NCI-H345 (cell line): ENCODE measurements at places on chromosomes 4 and X.

- no peak for DNase-seq
These were observed 1.3 kb downstream of the NOP14 start for GRCh38 chr4:2961811-2962441.

GRCh38 chr4:120034913-120035312 is 31.7 kb downstream of the MAD2L1 start:
- DNase-seq = no peak

- no peak for DNase-seq
These were observed 65.0 kb upstream of the DDX60 start for GRCh38 chr4:168383510-168383909.

DNA sequence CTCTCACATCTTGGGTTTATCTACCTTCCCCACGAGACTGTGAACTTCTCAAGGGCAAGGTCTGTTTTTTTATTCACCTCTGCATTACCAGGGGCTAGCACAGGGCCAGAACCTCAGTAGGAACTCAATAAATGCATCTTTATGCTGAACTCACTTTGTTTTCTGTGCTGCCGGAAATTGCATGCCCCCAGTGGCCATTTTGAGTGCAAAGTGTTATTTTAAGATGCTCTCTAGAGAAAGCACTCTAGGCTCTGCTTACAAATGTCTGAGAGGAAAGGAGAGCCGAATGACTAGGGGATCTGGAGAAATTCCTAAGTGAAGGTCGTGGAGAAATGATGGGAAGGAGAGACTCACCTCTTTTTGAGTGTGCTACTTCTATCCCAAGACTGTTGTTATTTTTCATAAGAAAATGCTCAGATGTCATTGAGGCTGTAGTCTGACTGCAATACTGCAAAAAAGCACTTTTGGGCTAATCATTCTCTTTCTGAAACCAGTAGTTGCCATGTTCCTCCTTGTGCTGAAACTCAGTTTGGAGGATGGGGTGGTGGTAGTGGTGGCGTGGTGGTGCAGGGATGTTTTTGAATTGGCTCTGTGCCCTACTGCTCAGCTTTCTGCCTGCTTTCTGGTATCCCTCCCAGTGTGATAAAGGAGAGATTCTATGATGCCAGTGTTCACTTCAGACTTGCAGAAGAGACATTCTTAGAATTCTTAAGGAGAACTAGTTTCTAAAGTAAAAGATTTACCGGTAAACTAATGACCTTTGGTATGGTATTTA is 41.3 kb downstream of the DOCK11 start:
- DNase-seq = no peak

- no peak for DNase-seq
These were observed 110.4 kb downstream of the SLIT2 start for GRCh38 chr4:20362148-20362547.

DNA sequence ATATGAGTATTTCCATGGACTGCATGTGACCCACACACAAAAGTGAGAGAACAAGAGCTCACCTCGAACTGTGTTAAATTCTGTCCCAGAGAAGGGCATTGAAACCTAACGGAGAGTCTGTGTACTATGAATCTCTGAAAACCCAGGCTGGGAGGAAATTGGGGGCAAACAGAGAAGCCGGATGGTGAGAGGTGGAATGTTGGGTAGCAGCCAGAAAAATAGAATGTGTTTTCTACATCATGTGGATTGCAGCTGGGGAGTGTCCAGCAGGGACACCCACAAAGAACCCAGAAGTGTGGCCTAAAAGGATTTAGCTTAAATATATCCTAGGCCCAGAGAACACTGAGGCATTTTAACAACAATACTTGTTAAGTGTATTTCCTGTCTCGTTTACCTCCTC is 38.6 kb downstream of the MND1 start:
- no peak for DNase-seq

GRCh38 chrX:4547213-4547836 is 833.9 kb upstream of the PRKX start:
- peak; percentile 52 for DNase-seq

DNA sequence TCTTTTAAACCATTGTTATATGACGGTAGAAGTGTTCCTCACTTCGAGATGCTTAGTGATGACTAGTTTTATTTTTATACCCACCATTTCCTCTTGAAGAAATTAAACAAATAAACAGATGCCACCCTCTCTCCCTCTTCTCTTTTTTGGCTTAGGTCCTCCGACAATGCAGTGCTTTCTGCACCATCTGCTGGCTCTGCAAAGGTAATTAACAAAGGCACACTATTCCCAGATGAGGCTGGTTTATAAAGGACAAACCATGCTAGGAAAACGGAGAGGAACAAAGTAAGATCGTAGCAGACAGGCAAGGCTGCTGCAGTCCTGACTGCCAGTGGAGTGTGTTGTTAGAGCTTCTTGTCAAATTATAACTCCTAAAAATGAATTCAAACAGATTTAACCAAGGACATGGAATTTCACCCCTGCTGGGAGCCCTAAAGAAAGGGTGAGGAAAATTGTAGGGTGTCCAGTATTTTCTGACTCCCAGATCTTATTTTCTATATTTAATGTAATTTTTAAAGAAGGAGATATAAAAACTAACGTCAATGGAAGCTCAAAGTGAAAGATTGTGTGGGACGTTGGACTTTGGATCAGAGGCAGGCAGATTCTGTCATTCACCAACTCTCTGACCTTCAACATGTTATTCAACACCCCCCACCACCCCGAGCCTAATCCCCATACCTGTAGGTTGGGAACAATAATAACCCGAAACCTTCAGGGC is 142.1 kb downstream of the CPEB2 start:
- DNase-seq = peak; percentile 60

DNA sequence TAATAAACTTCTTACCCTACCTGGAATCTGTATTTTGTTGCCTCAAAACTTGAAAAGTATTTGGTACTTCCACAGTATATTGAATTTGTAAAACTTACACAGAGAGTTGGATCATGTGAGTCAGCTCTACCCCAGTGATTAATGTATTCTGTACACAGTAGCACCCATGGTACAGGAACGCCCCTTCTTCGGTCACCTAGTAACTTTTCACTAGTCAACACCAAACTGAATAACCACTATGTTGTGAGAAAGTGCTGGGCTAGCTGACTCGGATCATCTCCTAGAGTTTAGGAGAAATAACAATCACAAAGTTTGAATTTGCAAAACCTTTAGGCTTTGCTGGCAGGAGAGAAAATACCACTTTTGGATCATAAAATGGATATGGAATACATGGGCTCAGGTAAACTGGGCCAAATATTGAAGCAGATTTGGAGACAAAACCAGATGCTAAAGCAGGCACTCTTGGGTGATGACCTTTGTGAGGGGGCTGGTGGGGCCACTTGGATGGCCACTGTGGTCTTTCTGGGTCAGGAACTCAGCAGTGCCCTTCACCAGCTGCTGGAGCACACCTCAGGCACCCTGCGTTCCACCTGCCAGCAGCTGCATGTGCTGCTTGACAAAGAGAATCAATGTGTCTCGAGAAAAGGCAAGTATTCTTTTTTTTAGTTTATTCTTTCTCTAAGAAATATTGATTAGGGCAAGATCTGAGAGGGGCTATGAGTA is at the start of gene DTHD1:
Gene DTHD1, plus strand, starts transcription at position 233 of the 723 bp plus-strand sequence. Its CDS starts 143 bp downstream, at position 376.
- no peak for DNase-seq

GRCh38 chrX:16022580-16023200 is 100.7 kb upstream of the GRPR start:
- no peak for DNase-seq

GRCh38 chr4:27861381-27861787 is 1000.7 kb downstream of the STIM2 start:
- DNase-seq = peak; percentile 2

DNA sequence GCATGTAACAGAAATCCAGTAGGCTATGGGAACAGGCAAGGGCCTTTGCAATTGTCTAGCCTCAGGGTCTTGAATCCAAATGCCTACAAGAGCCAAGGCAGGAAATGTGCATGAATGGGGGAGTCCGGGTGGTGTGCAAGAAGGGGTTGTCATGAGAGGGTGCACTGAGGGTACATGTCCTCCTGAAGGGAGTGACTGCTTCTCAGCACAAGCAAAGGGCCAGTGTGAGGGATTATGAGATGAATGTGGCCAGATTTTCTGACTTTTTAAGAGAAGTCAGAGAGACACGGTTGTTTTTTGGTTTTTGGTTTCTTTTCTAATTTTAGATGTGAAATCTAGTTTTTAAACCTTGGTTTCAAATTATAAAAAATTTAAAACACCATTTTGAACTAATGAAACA is 76.5 kb upstream of the LSM6 start:
- no peak for DNase-seq

- DNase-seq = peak; percentile 5
These were observed 98.4 kb downstream of the ZNF827 start for GRCh38 chr4:145840162-145840768.

GRCh38 chr4:68349279-68349648 is 626 bp downstream of the YTHDC1 start:
- peak; percentile 8 for DNase-seq

DNA sequence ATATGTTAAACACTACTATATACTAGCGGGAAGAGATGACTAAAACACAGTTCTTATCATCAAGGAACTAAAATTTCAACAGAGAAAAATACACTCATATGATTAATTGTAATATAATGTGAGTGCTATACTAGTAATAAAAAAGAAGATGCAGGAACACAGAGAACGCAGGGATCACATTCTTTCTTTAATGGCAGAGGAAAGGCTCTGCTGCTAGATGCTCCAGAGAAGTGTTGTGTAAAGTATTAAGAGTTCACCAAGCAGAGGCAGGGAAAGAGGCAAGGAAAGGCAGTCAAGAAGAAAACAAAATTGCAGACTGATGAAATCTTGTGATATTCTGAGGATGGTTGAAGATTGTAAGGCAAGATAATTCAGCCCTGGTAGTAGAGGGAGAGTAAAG is 394.7 kb downstream of the PDGFC start:
- DNase-seq = no peak

DNA sequence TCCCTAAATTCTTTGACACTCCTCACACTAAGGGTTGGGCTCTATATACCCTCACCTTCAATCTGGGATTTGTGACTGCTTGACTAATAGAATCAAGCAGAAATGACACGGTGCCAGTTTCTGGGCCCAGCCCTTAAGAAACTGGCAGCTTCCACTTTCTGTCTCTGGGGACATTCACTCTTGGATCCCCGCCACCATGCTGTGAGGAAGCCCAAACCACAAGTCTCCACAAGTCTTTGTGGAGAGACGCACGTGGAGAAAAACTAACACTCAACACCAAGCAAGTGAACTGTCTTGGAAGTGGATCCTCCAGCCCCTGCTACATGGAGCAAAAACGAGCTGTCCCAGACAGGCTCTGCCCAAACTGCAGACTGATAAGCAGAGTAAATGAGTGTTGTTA is 1.1 kb upstream of the EDNRA start:
- DNase-seq = no peak

DNA sequence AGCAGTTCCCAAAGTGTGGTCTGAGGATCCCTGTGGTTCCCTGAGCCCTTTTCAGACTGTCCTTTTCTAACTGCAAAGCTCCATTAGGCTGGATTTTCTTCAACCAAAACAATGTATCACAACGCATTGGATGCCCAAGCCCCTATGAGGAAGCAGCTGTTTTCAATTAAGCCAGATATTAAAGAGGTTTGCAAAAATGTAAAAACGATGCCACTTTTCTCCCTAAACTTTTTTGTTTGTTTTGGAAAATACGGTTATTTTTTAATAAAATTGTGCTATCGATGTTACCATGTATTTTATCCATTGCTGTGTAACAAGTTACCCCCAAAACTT is 170.4 kb upstream of the BCOR start:
- no peak for DNase-seq

GRCh38 chr4:162164906-162165510 is 1.2 kb upstream of the FSTL5 start:
- DNase-seq = no peak

GRCh38 chrX:78540171-78540570 is 119.0 kb downstream of the RTL3 start:
- no peak for DNase-seq

- DNase-seq = no peak
These were observed 59.2 kb upstream of the CD99 start for GRCh38 chrX:2631743-2632532.

GRCh38 chrX:68929332-68930150 is 100.7 kb downstream of the EFNB1 start:
- no peak for DNase-seq

- DNase-seq = no peak
These were observed 70.0 kb upstream of the FRG1 start for GRCh38 chr4:189870511-189871234.

DNA sequence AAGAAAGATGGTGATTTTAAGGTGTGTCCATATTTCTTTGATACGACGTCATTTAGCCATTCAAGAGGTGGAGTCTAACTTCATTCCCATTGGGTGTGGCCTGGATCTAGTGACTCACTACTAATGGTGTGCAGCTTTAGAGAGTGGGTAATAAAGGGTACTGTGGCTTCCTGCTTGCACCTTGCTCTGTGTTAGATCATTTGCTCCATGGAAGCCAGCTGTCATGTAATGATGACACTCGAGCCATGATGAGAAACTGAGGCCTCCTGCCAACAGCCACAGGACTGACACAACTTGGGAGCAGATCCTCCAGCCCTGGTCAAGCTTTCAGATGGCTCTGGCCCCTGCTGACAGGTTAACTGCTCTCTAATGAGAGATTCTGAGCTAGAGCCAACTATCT is 82.0 kb downstream of the UNC5C start:
- DNase-seq = no peak

GRCh38 chr4:67131224-67131623 is 414.1 kb downstream of the CENPC start:
- DNase-seq = no peak

DNA sequence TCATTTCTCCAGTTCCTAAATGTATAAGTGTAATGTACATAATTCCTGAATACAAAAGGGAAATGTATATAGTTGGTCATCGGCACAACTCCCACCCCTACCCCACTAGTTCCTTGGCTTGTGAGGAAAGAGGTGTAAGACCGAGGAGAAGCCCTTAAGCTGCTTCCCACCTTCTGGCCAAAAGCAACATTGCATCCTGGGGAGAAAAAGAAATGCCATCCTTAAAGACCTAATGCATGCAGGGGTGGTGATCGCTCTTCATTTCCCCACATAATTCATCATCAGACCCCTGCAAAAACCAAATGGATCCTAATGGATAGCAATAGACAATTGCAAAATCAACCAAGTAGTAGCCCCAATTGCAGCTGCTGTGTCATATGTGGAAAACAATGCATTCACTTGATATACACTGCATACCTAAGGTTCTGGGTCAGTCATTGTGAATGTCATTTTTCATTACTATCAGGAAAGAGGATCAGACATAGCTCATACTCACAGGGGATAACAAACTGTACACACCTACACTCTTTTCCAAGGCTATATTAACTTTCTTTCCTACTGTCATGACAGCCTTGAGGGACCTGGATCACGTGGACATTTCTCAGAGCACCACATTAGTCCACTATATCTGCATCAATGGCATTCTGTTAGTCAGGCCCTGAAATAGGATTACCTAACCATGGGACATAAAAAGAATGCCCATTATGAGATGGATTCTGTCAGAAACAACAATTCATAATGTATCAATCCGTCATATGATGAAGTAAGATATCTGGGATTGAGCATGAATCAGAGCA is 31.7 kb upstream of the NFXL1 start:
- DNase-seq = no peak

DNA sequence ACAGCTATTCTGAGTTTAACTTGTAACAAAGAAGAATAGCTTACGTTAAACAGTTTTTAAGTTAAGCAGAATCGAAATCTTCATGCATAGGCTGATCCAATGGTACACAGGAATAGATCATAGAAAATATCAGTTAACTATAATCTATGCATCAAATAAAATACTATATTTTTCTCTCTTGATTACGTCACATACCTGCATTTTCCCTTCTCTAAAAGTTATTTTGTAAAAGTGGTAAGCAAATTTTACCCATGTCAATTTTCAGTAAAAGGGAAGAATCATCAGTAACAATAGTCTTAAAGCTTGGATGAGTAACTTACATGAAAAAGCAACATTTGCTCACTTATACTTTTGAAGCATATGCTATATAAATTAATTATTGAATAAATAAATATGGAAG is 692.4 kb downstream of the FAT4 start:
- DNase-seq = no peak
